Tibial nerve (tissue), 4 donors: ENCODE measurements at places on chromosomes 7 and 10. TPM values are rescaled to one million over a fixed set of nuclear protein-coding genes. Genes with fewer than 3 reads are reported as not detected.

DNA sequence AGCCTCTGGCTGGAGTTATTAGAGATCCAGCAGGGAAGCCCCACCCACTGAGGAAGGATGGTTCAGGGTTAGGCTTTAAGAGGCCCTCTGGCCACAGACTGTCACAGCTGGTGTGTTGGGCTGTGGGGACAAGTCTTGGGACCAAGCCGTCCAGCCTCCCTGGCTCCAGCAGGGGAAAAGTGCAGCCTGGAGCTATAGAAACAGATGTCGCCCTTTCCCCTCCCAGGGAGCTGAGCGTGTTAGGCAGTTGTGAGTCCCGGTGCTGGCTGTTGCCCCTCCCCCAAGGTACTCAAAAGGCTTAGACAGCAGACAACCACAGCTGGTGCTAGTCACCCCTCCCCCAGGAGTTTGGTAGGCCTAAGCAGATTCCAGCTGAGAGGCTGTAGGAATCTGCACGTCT is 143.4 kb downstream of the TMEM168 start:
- DNase-seq: no peak

DNA sequence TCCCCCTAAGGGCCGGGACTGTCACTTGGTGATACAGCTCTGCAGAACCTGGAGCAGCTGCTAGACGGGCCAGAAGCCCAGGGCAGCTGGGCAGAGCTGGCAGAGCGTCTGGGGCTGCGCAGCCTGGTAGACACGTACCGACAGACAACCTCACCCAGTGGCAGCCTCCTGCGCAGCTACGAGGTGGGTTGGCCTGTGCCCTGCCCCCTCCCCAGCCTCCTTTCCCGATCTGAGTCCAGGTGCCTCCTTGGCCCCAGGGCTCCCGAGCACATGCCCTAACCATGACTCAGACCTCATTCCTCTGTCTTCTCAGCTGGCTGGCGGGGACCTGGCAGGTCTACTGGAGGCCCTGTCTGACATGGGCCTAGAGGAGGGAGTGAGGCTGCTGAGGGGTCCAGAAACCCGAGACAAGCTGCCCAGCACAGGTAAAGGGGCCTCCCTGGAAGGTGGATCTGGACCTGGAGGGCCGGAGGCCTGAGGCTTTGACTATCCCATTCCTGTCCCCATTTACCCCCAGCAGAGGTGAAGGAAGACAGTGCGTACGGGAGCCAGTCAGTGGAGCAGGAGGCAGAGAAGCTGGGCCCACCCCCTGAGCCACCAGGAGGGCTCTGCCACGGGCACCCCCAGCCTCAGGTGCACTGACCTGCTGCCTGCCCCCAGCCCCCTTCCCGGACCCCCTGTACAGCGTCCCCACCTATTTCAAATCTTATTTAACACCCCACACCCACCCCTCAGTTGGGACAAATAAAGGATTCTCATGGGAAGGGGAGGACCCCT is 6.4 kb downstream of the NFKB2 start:
- no peak for DNase-seq

- DNase-seq: no peak
Observed at GRCh38 chr10:58451193-58451889, 61.3 kb upstream of the BICC1 start.

CXCL12 gene
- total RNA-seq: 75.9 TPM

CDC14C gene
- total RNA-seq: not detected

C10orf53 gene
- not detected for total RNA-seq
